ENCODE measurements at places on chromosomes 3 and 15.
A peak's percentile ranks its signal among the peaks of the same experiment; 100 is the strongest.

GRCh38 chr3:123576122-123576521, 8.7 kb downstream of the HACD2 start:
- DNase-seq, result no peak

- DNase-seq, result peak; percentile 19
Measured at GRCh38 chr3:37223141-37223558, 48.8 kb upstream of the LRRFIP2 start.

GRCh38 chr15:101120987-101121386, 130.9 kb downstream of the CHSY1 start:
- no peak for DNase-seq

DNA sequence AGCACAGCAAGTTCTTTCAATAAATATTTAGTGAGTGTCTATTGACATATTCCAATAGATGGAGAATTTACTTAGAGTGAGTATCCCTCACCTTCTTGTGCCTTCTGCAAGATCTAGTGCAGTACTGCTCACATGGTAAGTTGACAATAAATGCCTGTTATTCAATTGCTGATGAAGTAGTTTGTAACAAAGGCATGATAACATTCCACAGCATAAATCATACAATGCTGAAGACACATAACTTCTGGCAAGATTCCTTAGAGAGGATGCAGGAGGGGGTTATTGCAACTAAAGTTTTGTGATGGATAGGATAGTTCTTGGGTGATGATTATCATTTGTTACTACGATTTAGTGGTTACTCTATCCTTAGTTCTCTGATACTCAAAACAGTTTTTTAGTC, 112.2 kb upstream of the RBMS3 start:
- DNase-seq, result no peak

DNA sequence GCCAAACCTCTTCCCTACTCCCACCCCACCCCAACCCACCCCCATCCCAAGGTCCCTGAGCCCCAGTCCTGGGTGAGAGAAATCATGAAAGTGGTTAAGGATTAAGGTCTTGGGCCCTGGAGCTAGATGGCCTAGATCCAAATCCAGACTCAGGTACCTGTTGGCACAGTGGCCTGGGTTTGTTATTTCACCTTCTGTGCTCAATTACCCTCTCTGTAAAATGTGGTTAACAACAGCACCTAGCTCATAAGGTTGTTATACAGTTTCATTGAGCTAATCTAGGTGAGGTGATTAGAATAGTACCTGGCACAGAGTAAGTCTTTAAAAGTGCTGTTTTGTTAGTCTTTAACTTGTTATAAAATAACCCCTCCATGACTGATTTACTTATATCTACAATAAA, 6.4 kb upstream of the SNUPN start:
- no peak for DNase-seq

DNA sequence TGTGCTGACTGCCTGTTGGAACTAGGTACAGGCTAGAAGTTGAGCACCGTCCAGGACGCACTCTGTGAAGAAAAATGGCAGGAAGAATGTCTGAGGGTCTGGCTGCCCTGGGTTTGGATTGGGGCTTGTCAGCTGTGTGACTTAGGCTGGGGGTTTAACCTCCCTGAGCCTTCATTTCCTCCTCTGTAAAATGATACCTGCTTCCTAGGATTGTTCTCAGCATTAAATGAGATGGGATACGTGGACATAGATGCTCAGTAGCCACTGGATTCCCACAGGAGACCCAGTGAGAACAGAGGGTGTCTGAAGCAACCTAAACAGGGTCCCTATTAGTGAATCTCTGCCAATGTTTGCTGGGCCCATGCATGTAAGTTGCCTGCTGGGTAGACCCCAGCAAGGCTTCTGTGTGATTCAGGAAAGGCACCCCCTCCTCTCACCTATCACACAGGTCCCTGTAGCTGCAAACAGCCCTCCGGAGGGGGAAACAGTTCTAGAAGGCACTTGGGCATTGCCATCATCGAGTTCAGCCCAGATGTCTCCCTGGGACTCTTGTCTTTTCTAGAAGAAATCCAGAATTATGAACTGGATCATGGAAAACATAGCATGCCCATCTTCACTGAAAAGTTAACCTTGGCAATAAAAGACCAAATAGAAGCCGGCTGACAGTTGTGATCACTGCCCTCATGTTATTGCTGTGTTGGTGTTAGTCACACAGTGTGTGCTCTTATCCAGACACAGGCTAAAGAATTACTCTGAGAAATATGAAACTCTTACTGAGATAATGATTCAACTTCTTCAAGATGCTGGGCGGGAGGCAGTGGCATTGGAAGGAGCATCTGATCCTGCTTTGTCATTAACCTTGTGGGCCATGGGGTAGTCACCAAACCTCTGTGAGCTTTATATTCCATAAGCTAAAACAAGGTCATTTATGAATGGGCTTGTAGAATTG, 64.5 kb downstream of the SMAD6 start:
- DNase-seq, result no peak

DNA sequence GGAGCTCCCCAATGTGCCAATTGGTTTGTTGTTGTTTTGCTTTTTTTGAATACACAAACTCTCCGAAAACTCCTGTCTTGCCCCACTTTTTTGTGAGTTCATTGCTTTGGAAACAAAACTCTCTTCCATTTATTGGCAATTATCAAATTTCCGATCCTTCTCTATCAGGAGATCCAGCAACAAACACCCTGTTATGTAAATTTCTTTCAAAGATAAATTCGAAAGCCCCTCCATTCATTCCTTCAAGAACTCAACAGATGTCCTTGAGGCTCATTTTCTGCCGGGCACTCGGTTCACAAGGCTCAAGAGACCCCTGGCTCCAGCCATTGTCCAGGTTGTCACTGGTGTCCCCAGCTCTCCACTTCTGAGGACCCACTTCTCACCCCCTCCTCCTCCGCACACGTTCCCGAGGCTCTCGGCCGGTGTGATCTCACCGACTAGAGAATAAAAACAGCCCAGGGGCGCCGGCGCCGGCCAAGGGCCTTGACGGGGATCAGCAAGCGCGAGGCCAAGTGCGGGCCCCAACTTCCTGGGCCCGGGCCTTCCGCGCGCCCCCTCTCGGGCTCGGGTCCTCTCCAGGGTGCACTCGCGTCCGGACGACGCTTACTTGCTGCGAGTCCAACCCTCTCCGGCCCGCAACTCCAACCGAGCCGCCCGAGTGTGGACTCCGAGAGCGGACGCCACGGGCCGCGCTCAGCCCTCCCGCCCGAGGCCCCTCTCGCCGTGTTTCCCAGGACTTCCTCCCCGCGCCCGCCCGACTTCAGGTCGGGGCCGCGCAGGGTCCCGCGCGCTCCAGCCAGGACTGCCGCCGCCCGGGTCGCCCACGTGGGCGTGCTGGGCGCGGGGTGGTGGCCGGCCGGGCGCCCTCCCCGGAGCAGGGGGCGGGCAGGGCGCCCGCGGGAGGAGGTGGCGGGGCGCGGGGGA, 533 bp upstream of the SMAD3 start:
- peak; percentile 43 for DNase-seq

GRCh38 chr15:42992626-42993025, 72.0 kb upstream of the TTBK2 start:
- DNase-seq, result no peak

GRCh38 chr3:36751326-36751725, 13.0 kb downstream of the DCLK3 start:
- DNase-seq, result no peak

- no peak for DNase-seq
Measured at GRCh38 chr15:27086149-27086548, 115.2 kb downstream of the GABRG3 start.

GRCh38 chr3:133295199-133295901, 104.5 kb upstream of the BFSP2 start:
- DNase-seq, result peak; percentile 61

DNA sequence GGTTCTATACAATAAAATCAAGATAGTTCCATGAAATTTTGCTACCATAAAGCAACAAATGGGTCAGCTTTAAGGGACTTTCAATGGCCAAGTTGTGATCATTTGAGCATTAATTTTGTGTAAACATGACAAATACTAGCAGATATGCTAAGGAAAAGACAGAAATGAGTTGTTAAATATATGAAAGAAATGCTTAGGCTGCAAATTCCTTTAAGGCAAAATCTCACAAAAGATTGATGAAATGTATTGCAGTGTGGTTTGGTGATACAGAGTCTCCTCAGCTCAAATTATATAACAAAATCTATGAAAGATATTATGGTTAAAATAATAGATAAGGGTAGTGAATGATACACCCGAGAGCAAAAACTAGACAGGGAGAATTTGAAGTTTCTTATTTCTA, 377.2 kb downstream of the RAP2B start:
- DNase-seq, result no peak

- DNase-seq, result peak; percentile 60
Measured at GRCh38 chr15:44883199-44883877, 73.1 kb upstream of the TERB2 start.

DNA sequence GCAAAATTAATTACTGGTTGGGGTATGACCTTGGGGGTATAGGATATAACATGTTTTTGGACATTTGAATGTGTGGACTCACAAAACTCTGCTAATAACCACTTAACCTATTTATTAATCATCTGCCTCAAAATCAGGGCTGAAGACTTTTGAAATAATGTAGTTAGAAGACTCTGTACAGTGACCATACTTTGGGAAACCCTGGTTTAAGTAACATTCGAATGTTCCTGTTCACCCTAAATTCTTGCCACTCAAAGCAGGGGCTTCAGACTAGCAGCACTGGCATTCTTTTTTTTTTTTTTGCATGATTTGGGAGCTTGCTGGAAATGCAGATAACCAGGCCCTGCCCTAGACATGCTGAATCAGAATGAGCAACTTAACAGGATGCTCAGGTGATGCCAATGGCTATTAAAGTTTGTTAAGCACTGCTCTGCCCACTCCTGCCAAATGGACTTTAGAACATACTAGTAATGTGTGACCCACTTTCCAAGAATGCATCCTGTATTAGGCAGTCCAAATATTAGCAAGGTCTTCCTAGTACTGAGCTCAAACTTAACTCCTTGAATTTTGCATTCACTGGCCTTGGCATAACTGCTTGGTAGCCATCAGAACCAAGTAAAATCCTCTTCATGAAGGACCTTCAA, 12.7 kb upstream of the ST3GAL6 start:
- DNase-seq, result no peak

All from activated CD4-positive, alpha-beta T cell treated with anti-CD3 and anti-CD28 coated beads, Interleukin-10, Interleukin-2, amounts not matched to agents 100 ng/mL and 50 ng/mL, durations not matched to agents 16 hours and 8 hours (primary cell).